Head of caudate nucleus (tissue), 42 donors: ENCODE measurements at places on chromosomes 11 and 22.
A peak's percentile ranks its signal among the peaks of the same experiment; 100 is the strongest.

DNA sequence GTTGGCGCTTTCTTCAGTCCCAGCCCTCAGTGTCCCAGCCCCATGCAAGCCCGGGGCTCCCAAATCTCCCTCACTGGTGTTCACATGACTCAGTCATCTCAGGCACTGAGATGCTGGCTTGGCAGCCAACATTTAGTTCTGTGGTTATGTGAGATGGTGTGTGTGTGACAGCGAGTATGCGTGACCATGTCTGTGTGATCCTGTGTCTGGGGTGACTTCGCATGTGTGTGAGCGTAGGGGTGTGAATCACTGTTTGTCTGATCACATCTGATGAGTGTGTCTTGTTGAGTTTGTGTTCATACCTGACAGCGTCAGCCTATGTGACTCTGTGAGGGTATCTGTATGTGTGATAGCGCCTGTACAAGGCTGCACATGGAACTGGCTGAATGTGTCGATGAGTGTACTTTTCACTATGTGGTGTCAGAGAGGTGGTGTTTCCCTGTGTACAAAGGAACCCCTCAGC, 16.2 kb downstream of the CREB3L1 start:
- no peak for DNase-seq

- peak; percentile 93 for DNase-seq
Observed at GRCh38 chr11:76807206-76807875, 24.2 kb downstream of the TSKU start.

- no peak for DNase-seq
Observed at GRCh38 chr11:120511820-120512738, 531 bp downstream of the GRIK4 start.

DNA sequence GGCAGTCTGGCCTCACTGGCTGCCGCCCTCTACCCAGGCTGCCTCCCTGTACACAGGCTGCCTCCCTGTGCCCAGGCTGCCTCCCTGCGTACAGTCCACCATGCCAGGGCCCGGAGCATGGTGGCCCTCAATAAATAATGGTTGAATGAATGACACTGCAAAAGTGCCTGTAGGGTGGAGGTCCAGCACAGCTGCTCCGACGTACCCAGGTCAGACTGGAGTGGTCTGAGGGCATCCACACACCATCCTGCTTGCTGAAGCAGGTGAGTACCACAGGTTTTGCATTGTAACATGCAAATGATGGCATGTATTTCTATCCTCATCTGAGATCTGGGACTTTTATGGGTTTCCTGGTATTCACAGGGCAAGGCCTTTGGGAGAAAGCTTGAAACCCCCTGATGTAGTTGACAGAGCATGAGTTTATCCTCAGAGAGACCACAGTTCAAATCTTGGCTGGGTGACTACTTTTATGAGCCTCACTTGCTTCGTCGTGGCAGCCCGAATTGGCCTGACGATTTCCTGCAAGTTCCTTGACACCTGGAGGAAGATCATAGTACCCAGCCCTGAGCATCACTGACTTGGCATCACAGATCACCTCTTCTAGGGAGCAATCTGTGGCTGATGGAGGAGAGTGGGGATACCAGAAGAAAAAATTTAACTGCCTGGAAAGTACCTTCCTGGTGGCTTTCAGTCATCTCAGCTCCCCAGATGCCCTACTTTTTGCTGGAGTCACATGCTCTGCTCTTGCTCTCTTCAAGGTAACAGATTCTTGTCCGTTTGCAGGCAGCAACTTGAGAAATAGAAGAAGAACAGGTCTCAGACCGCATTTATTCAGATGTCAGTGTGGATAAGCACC, 16.0 kb upstream of the CYB5R3 start:
- DNase-seq, result no peak

- DNase-seq, result no peak
Observed at GRCh38 chr11:117931971-117932370, 2.8 kb upstream of the TMPRSS13 start.
